GM03348 (cell line): ENCODE measurements at places on chromosomes 1 and 21.

GRCh38 chr1:228283476-228284147 is 75.8 kb downstream of the OBSCN start:
- no peak for DNase-seq

DNA sequence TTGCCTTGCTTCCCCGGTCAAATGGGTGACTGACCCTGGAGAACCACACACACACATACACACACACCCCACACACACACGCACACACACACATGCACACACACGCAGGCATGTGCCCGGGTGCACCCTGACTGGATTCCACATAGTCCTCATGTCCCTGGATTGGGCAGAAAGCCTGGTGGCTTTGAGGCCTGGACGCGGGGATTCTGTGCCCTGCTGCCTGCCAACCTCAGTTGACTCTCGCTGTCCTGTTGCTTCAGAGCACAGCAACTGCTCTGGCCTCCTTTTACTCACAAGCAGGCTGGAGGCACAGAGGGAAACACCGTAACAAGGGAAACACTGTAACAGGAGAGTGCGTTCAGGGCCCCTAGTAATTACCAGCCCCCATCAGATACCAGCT is 6.4 kb downstream of the RORC start:
- no peak for DNase-seq

DNA sequence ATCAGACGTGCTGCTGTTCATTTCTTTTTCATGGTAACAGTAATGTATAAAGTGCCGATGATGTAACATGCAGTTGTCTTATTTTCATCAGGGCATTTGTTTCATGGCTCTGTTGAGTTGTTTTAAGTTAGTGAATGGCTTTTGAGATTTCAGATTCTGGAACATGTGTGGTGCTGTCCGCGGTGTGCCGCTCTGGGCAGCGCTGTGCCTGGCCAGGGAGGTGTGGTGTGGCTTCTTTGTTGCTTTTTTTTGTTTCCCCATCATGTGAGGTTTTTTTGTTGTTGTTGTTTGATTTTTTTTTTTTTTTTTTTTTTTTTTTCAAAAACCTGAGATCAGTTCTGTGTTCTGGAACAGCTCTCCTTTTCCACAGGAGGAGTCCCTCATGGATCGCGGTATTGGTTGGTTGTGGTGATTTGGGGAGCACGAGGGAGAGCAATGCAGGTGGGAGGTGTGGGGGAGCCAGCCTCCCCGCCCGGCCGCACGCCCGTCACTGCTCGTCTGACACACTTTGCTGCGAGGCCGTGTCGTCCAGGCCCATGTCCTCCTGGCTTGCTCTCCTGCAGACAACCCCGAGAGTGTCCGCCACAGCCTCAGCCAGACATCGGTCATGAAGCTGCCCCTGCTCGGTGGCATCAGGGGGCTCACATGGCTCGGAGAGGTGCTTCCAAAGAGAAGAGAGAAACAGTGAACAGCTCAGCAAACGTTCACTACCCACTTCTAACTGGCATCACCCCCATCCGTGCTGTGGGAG is 33.6 kb downstream of the NTPCR start:
- DNase-seq: no peak

GRCh38 chr1:166905900-166906299 is 29.8 kb upstream of the TADA1 start:
- DNase-seq: peak; percentile 23

DNA sequence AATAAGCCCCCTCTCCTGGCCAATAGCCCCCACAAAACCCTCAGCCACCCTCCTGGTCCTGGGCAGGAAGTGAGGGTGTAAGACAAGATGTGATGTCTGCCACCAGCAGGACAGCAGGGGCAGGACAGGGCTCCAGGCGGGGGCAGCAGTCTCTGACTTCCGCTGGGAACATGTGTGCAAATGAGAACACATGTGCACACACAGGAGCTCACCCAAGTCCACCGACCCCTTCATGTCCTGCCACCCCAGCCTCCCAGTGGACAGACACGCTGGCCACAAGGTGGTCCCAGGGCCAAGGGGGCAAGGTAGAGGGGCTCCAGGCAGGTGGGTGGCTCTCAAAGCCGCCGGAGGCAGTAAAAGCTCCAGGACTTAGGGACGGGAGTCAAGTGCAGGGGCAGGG is 60.1 kb downstream of the KCNAB2 start:
- no peak for DNase-seq

DNA sequence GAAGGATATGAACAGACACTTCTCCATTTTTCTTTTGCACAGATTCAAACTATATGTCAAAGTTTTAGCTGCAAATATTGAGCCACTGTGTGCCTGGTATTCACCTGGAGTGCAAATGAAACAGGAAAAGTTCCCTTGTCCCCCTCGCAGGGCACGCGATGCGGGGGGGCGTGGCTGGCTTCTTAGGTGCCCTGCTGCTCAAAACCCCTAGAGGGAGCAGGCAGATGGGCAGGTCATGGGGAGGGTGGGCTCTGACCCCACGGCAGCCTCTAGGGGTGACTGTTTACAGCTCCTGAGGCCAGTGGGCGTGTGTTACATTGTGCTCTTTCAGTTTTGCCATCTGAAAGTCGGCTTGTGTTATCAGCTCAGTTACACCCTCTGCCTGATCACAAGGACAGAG is 931.2 kb upstream of the B3GALT2 start:
- DNase-seq: no peak

GRCh38 chr1:163820226-163820625 is 498.5 kb downstream of the NUF2 start:
- DNase-seq: no peak

- DNase-seq: no peak
Measured at GRCh38 chr1:170367615-170368014, 164.4 kb upstream of the GORAB start.

DNA sequence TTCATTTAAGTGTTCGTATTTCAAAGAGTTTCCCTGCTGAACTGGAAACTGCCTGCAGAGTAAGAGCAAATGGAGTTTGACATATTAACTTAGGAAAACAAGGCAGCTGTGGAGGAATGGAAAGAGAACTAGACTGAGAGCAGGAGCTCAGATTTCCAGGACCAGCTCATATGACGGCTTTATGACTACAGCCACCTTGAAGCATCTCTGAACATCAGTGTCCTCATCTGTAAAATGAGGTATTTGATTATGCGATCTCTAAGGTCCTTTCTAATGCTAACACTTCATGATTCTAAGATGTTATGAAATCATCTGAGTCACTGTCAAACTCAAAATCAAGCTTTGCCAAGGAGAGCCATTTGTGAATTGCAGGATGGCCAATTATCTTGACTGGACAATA is 112.3 kb downstream of the PRRX1 start:
- peak; percentile 24 for DNase-seq

GRCh38 chr21:24428591-24429199 is 1178.6 kb downstream of the MRPL39 start:
- DNase-seq: no peak

DNA sequence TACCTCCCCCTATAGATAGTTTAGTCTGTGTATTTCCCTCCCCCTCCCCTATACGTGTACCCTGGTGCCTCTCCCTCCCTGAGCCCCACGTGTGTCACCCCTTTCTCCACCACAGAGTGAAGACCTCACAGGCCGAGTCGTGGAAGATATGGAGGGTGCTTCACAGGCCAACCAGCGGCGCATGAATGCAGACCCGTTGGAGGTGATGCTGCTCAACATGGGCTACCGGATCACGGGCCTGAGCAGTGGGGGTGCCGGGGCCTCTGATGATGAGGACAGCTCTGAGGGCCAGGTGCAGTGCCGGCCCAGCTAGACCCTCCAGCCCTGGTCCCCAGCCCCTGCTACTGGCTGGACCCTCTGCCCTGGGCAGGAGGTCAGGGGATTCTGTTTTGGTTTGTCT is 15.9 kb upstream of the TMEM222 start:
- DNase-seq: no peak

DNA sequence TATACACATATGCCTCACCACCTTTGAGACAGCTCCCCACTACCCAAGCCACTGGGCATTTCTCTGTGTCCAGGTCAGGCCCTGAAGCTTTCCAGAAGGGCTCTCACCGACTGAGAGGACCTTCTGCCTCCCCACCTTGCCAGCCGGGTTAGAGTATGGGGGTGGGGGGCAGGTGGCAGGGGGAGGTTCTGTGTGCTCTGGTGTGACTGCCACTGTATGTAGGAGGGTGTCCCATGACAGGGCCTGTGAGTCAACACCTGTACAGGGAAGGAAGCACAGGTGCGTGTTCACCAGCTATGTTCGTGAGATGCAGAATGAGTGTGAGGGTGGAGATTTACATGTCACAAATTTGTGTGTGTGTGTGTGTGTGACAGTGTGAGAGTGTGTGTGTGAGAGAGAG is 7.0 kb downstream of the AHDC1 start:
- no peak for DNase-seq

GRCh38 chr1:76136894-76137293 is 62.3 kb downstream of the ST6GALNAC3 start:
- no peak for DNase-seq
